Esophagus muscularis mucosa (tissue), 4 donors: ENCODE measurements at places on chromosomes 3 and 15.

DNA sequence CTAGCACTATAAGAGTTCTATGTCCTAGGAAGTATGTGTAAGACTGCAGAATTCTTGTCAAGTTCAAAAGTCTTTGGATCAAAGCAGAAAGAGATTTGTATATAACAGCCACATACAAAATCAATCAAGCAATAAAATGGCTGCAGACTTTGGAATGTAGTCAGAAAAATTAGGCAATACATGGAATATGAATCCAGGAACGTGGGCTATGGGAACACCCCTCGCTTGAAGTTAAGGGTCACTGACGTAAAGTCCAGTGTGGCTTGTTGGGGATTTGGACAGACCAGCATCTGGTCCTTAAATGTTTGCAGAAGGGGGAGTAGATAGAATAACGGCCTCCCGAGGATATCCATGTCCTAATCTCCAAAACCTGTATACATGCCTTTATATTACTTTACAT is 178.6 kb downstream of the ADAMTS9 start:
- DNase-seq, result no peak

GRCh38 chr3:15519096-15519495 is 2.4 kb downstream of the COLQ start:
- no peak for DNase-seq

GRCh38 chr15:63402498-63403253 is 21.0 kb upstream of the CA12 start:
- no peak for DNase-seq

DNA sequence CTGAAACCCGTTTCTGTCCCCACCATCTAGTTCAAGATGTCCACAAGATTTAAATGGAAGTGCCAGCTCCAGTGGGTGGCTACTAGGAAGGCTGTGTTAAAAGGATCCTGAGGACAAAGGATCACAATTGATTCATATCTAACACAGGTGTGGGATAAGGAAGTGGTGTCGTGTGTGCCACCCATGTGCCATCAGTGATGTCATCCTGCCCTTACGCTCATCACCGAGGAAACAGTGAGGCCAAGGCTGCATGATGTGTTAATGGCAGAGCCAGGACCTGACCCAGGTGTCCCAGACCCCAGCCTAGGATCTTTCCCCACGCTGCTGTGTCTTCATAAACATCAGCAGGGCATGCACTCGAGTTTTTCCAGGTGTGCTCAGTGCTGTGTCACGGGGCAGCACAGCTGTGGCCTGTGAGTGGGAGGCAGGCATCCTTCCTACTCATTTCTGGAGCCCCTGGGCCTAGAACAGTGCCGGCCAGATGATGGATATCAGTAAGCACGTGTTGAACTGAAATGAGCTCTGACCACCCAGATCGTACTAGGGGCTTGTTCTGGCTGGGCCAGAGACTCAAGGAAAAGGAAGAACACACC is 10.6 kb upstream of the TGM5 start:
- no peak for DNase-seq

GRCh38 chr3:196981657-196982056 is 13.0 kb upstream of the PIGZ start:
- no peak for DNase-seq

DNA sequence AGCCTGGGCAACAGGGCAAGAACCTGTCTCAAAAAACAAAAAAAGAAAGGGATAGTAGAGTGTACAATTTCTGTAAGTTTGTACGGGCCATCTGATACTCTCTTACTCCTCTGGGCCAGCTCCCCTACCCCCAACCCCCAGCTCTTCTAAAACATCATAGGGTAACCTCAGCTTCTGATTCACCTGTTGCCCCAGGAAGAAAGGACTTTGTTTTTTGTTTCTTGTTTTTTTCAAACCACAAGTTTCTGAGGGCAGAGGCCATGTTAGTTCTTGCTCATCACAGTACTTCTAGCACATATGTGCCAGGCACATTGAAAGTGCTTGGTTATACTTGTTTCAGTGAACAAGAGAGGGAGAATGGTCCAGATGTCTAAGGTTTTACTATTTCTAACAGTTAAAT is 20.2 kb downstream of the ATOSA start:
- no peak for DNase-seq

DNA sequence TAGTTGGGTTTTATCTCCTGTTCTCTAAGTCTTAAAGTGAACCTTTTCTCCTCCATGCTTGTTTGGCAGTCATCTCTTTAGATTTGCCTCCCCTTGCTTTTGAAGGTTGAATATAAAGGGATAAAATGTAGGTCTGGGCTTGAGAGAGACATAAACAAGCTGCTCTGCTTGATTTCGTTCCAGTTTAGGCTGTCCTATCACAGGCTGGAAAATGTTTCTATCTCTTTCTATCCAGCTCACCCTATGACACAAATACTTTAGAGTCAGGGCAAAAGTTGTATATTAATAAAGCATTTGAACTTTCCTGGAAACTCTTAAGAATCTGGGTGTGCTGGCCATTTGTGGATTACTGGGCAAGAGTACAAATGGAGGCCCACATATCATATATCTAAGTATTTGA is 29.5 kb upstream of the ZBBX start:
- no peak for DNase-seq

DNA sequence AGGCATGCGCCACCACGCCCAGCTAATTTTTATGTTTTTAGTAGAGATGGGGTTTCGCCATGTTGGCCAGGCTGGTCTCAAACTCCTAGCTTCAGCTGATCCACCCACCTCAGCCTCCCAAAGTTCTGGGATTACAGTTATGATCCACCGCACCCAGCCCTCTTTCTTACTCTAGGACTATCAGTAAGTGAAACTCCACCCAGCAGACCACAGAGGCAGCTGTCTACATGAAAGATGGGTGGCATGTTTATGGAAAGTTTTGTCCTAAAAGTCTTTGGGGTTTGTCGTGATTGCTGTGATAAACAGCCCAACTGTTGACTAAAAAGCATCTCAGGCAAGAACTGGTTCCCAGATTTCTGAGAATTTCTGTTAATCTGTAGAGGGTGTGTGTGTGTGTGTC is 10.9 kb downstream of the ARL6IP5 start:
- no peak for DNase-seq

- DNase-seq, result no peak
Observed at GRCh38 chr3:129577366-129577765, 29.1 kb downstream of the PLXND1 start.

DNA sequence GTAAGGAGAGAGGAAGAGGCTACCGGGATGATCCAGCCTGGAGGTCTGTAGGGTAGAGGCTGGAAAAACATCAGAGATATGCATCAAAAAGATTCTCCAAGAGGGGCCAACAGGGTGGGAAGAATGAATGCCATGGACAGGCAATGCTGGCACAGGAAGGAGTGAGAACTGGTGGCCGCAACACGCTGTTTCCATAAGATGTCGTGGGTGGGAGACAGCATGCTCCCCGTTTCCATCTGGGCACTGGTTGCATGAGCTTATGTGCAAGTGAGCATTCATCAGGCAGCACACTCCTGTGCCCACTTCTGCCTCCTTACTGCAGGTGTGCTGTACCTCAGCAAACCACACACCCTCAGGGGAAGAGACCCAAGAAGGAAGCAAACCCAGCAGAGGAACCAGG is 59.4 kb downstream of the GABRB3 start:
- no peak for DNase-seq

DNA sequence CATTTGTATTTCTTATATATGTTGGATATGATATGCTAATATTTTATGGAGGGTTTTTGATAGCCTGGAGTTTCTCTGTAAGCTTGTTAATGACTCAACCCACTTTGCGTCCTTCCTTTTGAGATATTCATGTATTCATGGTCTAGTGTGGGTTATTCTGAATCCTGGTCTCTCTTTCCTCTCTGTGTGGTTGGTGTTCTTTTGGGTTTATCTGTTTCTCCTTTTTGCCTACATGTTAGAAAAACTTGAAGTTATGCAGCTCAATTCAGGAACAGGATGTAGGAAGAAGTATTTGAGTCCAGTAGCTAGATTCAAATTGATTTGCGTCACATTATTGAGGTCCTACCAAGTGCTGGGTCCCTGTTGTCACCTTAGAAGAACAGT is 28.1 kb downstream of the CMTM7 start:
- DNase-seq, result no peak

- DNase-seq, result no peak
Observed at GRCh38 chr3:8875836-8876235, 87.4 kb downstream of the RAD18 start.

DNA sequence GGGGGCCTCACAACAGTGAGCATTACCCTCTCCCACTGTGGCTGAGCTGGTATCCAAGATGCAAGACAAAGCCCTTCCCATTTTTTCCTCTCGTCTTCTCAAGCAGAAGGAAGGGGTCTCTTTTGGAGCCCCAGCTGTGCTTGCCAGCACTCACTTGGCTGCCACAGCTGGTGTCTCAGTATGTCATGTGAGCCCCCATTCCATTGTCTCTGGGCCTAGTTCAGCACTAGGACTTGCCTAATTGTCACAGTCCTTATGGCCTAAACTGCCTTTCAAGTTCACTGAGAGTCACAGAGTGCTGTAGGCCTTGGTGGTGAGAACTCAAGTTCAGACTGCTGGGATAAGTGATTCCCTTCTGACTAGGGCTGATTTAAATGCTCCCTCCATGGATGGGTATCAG is 89.8 kb downstream of the ARHGEF26 start:
- DNase-seq, result no peak

GRCh38 chr3:48629894-48630293 is 5.4 kb downstream of the SLC26A6 start:
- no peak for DNase-seq

DNA sequence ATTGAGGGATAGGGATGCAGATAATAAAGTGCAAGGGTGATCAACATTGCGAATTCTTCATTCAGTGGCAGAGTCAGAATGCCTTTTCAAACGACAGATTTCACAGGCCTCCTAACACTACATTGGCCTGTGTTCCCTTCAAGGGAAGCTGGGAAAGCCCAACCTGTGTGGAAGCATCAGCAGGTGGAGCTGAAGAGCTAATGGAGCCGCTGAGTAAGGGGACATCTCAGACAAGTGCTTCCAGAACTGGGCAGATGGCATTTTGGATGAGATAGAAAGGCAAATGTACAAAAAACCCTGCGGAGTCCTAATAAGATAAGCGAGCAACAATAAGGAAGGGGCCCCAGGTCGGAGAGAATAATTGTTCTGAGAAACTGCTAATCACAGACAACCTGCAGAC is 8.5 kb upstream of the SLC24A5 start:
- DNase-seq, result peak; percentile 90

GRCh38 chr3:38353151-38353550 is 6.6 kb downstream of the XYLB start:
- DNase-seq, result no peak

DNA sequence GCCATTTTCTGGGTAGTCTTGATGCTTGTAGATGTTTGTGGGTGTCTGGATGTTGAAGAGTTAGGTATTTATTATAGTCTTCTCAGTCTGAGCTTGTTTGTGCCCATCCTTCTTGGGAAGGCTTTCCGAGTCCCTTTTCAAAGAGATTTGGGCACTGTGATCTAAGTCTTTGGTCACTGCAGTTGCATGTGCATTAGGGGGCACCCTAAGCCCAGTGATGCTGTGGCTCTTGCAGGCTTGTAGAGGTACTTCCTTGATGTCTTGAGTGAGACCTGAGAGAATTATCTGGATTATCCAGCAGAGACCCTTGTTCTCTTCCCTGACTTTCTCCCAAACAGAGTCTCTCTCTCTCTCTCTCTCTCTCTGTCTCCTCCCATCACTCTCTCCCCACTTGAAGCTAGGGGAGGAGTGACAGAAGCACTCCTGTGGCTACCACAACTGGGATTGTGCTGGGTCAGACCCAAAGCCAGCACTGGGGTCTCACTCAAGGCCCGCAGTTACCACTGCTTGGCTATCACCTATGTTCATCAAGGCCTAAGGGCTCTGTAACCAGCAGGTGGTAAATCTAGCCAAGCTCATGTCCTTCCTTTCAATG is 68.5 kb downstream of the TMCO5A start:
- no peak for DNase-seq

DNA sequence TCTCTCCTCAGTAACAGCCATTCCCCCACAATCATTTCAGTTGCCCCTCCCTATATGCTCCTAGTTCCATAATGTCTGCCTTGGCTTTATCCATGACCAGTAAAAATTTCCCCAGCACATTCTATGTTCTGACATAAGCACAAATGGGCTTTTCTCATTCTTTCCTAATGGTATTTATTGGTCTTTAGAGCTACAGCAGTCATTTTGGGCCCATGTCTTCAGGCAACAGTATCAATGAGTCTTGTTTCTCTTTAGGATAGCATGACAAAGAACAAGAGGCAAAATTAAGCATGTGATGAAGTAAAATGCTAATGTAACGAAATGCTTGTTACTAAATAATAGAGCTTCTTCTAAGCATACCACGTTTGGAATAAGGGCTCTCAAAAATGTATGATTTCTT is 8.2 kb downstream of the DPP8 start:
- DNase-seq, result no peak

- no peak for DNase-seq
Observed at GRCh38 chr3:125190786-125191185, 21.8 kb downstream of the SLC12A8 start.

- no peak for DNase-seq
Observed at GRCh38 chr3:57152151-57153143, 12.7 kb downstream of the IL17RD start.

- no peak for DNase-seq
Observed at GRCh38 chr3:32226875-32227500, 11.5 kb upstream of the CMTM8 start.

DNA sequence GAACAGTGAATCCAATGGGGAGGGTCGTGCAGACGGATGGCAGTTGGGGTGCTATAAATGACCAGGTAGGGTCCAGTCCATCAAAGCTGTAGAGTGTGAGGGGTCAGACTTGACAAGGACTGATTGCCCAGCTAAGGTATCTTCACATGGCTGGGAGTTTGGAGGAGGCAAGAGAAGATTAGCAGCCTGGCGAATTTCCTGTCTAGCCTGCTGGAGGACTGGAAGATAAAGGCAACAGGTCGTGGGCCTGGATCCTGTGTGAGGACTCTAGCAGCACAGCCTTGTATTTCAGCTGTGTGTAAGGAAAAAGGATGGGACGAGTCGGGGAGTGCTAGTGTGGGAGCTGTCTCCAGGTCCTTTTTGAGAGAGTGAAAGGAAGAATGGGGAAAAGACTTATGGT is 17.6 kb downstream of the CCR5AS start:
- no peak for DNase-seq

DNA sequence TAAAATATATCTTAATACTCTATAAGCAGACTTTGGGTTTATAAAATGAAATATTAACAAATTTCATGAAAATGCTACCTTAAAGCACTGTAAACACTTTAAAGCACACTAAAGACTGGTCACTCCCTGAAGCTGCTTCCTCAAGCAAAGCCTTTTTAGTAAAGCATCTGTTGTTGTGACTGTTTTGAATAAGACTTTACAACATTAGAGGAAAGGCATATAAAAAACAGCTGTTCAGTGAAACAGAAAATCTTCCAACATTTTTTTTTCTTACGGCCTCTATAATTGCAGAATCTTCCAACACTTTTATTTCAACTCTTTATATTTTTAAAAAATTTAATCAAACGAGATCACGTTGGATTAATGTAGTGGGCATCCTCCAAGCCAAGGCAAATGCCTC is 48.1 kb downstream of the GRK7 start:
- no peak for DNase-seq

- no peak for DNase-seq
Observed at GRCh38 chr3:141256820-141257219, 25.2 kb downstream of the PXYLP1 start.

GRCh38 chr3:62149962-62150361 is 223.4 kb downstream of the FEZF2 start:
- DNase-seq, result no peak
